ENCODE measurements at places on chromosomes 16 and 17. TPM values are rescaled to one million over a fixed set of nuclear protein-coding genes. Genes with fewer than 3 reads are reported as not detected.

RBFOX1 gene
- not detected for total RNA-seq

AANAT gene
- total RNA-seq, result 0.21 TPM

CSH2 gene
- not detected for total RNA-seq

NOTUM gene
- 0.31 TPM for total RNA-seq

SECTM1 gene
- total RNA-seq, result 1.4 TPM

Measured in A549 treated with DMSO at 1 μM for 4 hours (cell line).